NCI-H1436 (cell line): ENCODE measurements at places on chromosomes 2 and 18.

GRCh38 chr18:36153771-36154170, 24.1 kb downstream of the ELP2 start:
- DNase-seq = no peak

DNA sequence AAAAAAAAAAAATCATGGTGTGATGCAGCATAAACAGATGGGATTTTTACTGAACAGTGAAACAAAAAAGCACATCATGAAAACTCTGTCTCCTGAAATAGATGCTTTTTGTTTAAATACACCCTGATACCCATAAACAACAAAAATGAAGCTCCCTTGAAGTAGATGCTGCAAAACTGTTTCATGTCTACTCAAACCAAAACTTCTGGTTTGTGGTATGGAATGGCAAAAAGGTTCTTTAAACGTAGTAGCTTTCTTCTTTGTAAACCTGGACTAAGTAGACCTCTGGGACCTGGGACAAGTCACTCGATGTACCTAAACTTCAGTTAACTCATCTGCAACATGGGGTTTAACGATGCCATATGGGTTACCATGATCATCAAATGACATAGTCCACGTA, 64.4 kb upstream of the RAPH1 start:
- DNase-seq = no peak

GRCh38 chr18:56221195-56222065, 417.0 kb downstream of the TXNL1 start:
- DNase-seq = no peak

DNA sequence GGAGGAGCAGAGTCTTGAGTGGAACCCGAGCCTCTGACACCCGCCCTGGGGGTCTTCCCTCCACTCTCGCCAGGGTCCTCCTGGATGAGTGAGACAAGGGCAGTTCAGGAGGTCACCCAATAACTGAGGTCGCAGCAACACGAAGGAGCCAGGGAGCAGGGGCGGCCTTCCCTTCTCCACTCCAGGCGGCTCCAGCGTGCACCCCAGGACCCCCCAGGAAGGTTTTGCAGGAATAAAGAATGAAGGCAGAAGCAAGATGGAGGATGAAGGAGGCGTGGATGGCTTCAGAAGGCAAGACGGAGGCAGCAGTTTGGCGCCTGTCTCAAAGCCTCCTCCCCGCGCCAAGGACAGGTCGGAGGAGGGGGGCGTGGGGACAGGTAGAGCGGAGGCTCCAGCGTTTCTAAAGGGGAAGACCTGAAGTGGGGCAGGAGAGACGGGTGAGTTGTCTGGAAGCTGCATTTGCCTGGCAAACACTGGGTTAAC, 579 bp upstream of the ITM2C start:
- DNase-seq = no peak

DNA sequence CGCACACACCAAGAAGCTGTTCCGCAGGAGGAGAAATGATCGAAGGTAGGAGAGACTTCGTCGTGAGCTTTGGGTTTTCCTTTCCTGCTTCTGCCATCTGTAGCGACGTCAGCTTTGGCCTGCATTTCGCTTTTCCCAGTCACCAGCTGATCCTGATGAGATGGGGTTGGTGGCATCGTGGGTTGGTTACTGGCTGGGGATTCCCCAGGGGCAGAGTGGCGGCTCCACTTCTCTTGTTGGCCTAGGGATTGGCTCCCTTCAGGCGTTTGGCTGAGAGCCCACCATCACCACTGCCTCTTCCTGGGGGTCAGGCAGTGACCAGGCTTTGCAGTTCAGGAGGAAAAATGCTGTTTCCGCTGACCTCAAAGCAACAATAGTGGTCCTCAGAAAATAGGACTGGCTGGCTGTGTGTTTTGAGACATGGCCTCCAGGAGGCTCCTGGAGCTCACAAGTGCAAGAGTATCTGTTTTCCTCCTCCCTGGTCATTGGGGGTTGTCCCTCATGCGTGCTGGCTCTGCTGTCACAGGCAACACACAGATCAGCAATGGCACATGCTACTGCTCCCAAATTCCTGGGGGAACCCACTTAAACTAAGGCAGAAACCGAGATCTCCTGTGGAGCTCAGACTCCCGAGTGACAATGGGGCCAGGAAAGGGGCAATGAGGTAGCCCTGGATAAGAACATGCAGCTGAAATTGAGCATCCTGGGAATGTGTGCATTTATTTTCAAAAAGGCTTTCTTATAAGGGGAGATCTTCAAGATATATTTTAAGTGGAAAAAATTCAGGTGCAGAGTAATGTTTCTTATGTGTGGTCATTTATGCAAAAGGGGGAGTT, 173.0 kb downstream of the CTIF start:
- no peak for DNase-seq

GRCh38 chr2:31693882-31694281, 113.1 kb upstream of the SRD5A2 start:
- DNase-seq = no peak

GRCh38 chr2:113291191-113291590, 12.5 kb upstream of the PAX8 start:
- DNase-seq = no peak

GRCh38 chr2:230411570-230412370, 4.2 kb upstream of the SP100 start:
- peak; percentile 2 for DNase-seq

- DNase-seq = no peak
Measured at GRCh38 chr2:174693344-174693743, 70.9 kb downstream of the CHRNA1 start.

DNA sequence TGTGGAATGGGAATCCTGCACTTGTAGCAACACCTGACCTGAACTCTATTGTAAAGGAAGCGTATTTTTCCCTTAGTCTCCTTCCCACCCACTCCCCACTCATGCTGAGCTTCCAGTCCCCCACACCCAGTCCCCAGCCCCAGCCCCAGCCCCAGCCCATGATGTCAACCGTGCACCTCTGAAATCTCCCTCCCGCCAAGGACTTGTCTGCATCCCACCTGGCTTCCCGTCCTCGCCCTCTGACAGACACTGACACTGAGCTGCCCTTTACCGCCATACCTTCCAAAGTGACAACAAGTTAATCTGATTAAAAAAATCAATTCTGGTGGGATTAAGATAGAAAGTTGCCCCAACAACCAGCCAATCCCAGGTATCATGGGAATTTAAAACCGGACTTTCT, 213.6 kb upstream of the CELF4 start:
- DNase-seq = no peak

GRCh38 chr2:7022492-7023385, 105.5 kb downstream of the RNF144A start:
- DNase-seq = no peak

GRCh38 chr18:13363359-13363758, 144.8 kb downstream of the LDLRAD4 start:
- no peak for DNase-seq

- no peak for DNase-seq
Measured at GRCh38 chr2:204104811-204105210, 168.2 kb downstream of the ICOS start.

DNA sequence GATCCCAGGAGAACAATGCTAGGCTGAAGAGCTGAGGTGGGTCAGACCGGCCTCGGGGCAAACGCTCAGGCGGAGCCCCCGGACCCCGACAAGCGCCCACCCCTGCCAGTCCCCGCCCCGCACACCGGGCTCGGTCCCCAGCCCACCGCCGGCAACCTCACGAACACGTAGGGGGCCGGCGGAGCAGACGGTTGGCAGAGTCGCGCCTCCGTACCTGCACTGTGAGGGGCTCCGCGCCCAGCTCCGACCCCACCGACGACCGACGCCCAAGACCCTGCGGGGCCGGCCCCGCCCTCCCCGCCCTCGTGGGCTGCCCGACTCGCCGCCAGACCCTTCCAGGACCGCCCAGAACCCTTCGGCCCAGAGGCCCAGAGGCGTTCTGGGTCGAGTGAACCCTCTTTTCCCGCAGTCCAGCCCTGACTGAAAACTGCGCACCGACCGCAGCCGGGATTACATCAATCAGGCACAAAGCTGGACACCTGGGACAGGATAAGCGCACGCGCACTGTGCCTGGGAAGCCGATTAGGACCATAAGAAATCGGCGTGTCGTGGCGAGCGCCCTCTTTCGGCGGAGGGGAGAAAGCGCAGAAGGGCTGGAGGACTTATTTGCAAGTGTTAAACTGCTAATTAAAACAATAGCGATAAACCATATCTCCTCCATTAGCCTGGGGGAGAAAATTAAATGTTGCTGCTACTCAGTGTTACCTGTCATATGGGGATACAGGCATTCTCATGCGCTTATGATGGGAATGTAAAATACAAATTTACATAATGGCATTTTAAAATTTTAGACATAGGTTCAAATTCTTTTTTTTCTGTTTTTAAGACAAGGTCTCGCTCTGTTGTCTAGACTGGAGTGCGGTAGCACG, 11.7 kb upstream of the DCTN1 start:
- DNase-seq = peak; percentile 89

DNA sequence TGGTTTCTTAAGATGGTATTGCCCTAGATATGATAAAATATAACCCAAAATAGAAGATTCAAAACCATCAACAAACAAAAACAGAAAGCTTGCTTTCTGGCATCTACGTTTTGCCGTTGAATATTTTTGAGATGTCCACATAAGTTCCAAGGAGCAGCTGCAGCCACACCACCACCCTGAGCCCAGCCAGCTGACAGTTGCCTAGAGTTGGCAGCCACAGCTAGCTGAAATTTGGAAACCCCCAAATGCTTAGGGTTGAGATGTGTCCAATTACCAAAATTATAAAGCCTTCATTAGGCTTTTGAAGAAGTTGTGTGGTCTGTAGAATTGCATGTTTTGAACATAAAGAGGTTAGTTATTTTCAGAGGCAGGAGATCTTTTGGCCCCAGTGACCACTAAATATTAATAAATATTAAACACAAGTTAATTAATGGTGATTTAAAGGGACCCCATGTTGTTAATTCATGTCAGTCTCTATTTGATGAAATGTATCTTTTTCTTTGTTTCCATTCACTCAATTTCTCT, 118.1 kb upstream of the DTNA start:
- DNase-seq = no peak

- DNase-seq = peak; percentile 51
Measured at GRCh38 chr18:12765126-12765525, 62.3 kb downstream of the PSMG2 start.

GRCh38 chr2:149204686-149205085, 125.7 kb upstream of the LYPD6 start:
- DNase-seq = no peak

GRCh38 chr2:20303966-20304365, 46.7 kb downstream of the PUM2 start:
- no peak for DNase-seq

DNA sequence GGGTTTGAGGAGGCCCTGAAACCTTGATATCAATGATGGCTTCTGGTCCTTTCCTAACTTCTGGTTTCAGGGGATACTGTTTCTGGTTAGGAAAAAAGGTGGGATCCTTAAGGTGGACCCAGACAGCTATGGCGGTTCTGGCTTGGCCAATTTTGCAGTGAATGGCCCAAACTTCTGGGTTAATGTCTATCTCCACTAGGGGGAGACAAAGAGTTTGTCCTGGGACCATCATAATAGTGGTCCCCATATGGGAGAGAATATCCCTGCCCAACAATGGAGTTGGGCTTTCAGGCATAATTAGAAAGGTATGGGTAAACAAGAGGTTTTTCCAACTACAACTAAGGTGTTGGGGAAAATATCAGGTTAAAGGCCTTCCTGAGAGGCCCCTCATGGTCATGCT, 273.5 kb downstream of the CALCRL start:
- no peak for DNase-seq

DNA sequence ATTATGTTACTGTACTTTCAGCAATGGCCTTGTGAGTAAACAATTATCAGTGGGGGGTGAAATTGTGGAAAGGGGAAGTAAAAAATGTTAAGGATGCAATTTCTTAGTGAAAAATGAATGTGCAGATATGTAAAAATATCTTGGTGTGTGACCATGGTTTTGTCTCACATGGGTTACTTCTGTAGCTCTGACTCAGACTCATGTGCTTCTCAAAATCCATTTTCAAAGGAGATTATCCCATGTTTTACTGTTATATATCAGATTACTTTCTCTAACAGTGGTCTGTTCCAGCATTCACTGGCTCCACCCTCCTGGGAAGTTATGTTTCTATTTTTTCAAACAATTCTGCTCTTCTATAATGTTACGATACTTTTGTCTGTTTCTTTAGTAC, 298.2 kb upstream of the COL3A1 start:
- DNase-seq = no peak

DNA sequence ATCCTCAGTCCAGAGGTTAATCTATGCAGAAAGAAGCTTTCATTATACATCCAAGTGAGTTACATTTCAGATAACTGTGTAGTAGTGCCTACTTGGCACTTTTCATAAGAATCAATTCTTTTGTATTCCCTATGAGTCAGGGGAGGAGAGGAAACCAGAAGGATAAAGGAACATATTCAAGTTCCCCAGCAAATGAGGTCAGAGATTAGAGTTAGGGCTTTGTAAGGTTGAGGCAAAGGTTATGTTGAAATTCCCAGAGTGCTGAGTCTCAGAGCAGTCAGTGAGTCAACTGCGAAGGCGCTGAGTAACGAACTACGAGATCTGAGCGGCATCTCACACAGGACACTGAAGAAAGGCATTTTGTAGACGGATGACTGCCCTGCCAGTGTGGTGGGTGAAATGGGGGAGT, 25.1 kb upstream of the ME2 start:
- no peak for DNase-seq

- no peak for DNase-seq
Measured at GRCh38 chr18:62848946-62849345, 133.6 kb downstream of the PHLPP1 start.

GRCh38 chr2:122378521-122378920, 623.1 kb downstream of the TSN start:
- DNase-seq = no peak

GRCh38 chr18:52596748-52597435, 256.9 kb downstream of the DCC start:
- DNase-seq = no peak

GRCh38 chr2:209956271-209956670, 46.2 kb upstream of the RPE start:
- DNase-seq = no peak

DNA sequence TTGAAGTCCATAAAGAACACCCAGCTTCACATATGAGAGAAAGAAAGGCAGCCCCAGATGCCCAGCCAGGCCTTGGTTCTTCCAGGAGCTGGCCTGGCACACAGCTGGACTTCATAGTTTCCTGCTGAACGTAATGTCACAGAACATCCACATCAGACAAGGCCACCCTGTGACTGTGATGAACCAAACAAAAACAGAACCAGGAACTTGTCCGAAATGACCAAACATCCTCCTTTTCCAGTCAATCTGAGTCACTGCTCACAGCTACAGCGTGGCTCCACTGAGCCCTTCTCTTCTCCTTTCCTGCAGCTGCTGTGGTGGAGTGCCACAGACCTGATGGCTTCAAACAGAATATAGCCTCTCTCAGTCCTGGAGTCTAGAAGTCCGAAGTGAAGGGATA, 45.4 kb upstream of the PAPOLG start:
- DNase-seq = no peak

DNA sequence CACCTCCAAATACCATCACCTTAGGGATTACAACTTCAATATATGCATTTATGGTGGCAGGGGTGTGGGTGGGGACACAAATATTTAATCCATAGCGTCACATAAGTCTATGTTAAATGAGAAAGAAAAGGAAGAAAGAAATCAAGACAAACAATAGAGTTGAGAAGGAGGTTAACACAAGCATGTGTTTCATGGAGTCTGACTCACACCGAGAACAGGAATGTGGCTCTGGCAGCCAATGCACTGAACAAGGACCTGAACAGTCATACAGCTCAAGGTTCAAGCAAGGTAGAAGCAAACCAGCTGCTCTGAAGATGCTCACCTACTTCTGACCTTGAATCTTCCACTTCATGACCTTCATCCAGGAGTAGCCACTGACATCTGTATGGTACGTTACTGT, 36.2 kb upstream of the LPIN1 start:
- DNase-seq = no peak

GRCh38 chr2:176845718-176846117, 366.9 kb upstream of the HNRNPA3 start:
- DNase-seq = no peak

- no peak for DNase-seq
Measured at GRCh38 chr2:67437114-67437513, 40.0 kb downstream of the ETAA1 start.
